H1 (cell line): ENCODE measurements at places on chromosomes 16 and 17. TPM values are rescaled to one million over a fixed set of nuclear protein-coding genes. Genes with fewer than 3 reads are reported as not detected.

Gene HOXB9
- not detected in 2 replicates for total RNA-seq

- DNase-seq, result no peak
- peaks cover 8% of the 10 kb centered on the region; the same call in 1 of the 2 replicates for H3K4me1 ChIP-seq
- no peak overlapping the region for H3K4me3 ChIP-seq
- H3K36me3 ChIP-seq, result no peaks in the 10 kb centered on the region
Measured at GRCh38 chr16:85354686-85355514, 242.6 kb upstream of the CIBAR2 start.

GRCh38 chr16:88929091-88929445, 47.9 kb downstream of the CBFA2T3 start:
- H3K4me1 ChIP-seq, result peaks cover 16% of the 10 kb centered on the region; the same call in 1 of the 2 replicates
- no peaks in the 10 kb centered on the region for H3K27me3 ChIP-seq
- H3K36me3 ChIP-seq, result no peaks in the 10 kb centered on the region
- no peak overlapping the region for H3K27ac ChIP-seq
- DNase-seq, result no peak
- no peak overlapping the region for H3K4me3 ChIP-seq

DNA sequence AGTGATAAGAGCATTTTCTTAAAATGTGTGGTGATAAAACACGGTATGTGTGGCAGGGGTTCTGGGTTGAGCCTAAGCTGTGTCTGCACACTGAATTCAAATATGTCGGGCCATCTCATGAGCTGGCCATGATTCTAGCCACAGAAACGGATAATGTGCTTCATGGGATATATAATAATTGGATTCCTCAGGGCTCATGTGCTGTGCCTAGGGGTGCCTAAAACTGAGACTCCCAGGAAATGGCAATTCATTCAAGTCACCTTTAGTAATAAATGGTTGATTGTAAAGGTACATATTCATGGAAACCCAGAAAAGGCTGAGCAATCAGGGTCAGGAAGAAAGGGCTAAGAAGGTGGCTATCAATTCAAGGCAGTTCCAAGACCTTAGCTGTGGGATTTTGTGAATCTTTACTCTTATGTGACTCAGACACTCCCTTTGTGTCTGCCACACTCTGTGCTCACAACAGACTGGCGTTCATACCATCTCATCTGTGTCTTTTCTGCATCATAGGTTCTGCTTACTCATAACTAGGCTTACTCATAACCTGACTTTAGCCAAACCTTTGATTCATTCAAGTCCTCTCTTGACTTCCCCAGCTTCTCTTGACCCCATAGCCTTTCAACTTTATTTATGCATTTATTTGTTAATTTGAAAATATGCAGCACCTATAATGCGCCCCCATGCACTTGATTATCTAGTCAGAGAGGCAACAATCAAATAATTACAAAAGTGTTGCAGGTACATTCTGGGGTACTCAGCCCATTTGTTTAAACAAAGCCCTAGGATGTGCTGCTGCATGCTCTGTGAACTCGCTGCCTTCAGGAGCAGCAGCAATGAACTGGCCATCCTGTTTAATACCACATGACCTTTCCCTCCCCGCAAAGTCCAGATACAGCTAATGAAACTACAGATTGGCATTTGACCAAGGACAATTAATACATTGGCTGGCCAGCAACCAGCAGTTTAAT, 28.4 kb upstream of the MED13 start:
- no peaks in the 10 kb centered on the region for H3K4me1 ChIP-seq
- no peaks in the 10 kb centered on the region for H3K27me3 ChIP-seq
- no peaks in the 10 kb centered on the region for H3K36me3 ChIP-seq
- no peak overlapping the region for H3K27ac ChIP-seq

Gene DHX58
- total RNA-seq, result 4.4 and 5.6 TPM in 2 replicates
